Fibroblast of villous mesenchyme (primary cell): ENCODE measurements at places on chromosomes 4 and X. TPM values are rescaled to one million over a fixed set of nuclear protein-coding genes. Genes with fewer than 3 reads are reported as not detected.

The ADGRG4 gene
- not detected in 2 replicates for total RNA-seq

The PDE6B gene
- total RNA-seq = under 0.01 TPM in 1 of 2 replicates, not detected in the other

The UGT2B28 gene
- not detected in 2 replicates for total RNA-seq

The GAGE13 gene
- total RNA-seq = not detected in 2 replicates

The MSX1 gene
- 3.2 and 4.3 TPM in 2 replicates for total RNA-seq
